NCI-H748 treated with DMSO at 0.1 percent for 48 hours (cell line): ENCODE measurements at places on chromosomes 7 and 10.
A peak's percentile ranks its signal among the peaks of the same experiment; 100 is the strongest.

DNA sequence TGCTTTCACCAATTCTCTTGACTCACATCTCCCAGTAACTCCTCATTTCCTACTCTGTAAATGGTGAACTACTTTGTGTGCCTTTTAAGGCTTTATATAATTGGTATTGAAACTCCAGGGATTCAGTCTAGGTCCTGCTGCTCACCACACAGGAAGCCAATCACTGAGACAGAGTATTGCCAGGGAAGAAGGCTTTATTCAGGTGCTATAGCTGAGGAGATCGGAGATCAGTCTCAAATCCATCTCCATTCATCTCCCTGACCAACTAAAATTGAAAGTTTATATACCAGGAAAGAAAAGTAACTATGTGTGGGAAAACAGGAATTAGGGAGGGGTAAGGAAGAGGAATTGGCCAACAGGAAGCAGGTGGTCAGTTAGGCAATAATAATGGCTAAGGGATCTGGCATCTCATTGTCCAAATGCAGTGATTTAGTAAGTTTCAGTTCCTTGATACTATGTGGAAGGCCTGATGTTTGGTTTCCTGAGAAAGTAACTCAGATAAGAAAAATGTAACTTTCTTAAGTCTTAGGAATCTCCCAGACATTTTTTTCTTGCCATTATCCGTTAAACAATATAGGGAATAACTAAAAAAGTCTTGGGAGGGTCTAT lies 10.2 kb upstream of the SDHAF3 start:
- DNase-seq, result no peak

DNA sequence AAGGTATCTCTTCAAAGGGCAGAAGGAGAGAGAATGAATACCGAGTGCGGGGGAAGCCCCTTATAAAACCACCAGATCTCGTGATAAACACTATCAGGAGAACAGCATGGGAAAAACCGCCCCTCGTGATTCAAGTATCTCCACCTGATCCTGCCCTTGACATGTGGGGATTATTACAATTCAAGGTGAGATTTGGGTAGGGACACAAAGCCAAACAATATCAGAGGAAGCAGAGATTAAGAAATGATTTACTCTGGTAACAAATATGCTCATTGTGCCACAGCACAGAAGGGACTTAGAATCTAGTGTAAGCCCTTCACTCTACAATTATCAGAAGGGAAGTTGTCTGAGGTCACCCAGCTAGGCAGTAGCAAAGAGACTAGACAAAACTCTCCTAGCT lies 40.1 kb upstream of the ZNRF2 start:
- DNase-seq, result no peak

DNA sequence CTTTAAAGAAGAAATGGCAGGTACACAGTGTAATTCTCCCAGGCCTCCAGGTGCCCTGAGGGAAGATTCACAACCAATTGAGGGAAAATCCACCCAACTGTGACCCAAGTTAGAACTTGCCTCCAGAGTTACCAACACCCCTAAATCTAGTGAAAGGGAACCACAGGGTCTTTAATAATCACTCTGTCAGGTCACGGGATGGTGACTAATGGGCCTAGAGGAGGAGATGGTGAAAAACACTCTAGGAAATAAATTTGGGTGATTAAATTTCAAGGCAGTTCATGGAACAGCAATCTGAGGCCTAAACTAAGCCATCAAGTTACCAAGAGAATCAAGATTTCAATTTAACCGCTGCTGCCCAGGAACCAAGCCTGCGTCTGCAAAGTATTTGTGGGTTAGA lies 26.7 kb upstream of the SLF2 start:
- no peak for DNase-seq

GRCh38 chr10:80730522-80730921 lies 192.8 kb downstream of the SH2D4B start:
- no peak for DNase-seq

GRCh38 chr10:99612167-99612831 lies 7.9 kb downstream of the SLC25A28 start:
- peak; percentile 20 for DNase-seq

- no peak for DNase-seq
These were observed 620 bp downstream of the BET1 start for GRCh38 chr7:94003446-94004023.

DNA sequence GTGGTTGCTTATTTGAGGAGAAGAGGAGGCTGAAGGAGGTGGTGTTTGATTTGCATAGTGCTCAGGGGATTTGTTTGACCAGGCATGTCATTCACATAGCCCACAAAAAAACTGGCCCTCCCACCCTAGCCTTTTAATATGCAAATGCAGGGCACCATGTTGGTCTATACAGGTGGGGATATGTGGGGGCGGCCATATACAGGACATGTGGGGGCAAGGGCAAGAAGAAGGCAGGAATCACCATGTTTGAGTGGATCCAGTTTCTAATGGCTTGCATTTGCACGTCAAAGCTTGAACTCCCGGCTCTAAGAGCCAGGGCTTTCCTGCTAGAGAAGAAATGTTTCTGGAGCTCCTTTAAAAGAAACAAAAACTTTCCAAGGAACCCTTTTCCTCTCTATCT lies 541.0 kb downstream of the ZWINT start:
- no peak for DNase-seq

- no peak for DNase-seq
These were observed 100.4 kb downstream of the CDH23 start for GRCh38 chr10:71496927-71497762.

- DNase-seq, result no peak
These were observed 43.1 kb upstream of the ADRB1 start for GRCh38 chr10:114000457-114001010.

DNA sequence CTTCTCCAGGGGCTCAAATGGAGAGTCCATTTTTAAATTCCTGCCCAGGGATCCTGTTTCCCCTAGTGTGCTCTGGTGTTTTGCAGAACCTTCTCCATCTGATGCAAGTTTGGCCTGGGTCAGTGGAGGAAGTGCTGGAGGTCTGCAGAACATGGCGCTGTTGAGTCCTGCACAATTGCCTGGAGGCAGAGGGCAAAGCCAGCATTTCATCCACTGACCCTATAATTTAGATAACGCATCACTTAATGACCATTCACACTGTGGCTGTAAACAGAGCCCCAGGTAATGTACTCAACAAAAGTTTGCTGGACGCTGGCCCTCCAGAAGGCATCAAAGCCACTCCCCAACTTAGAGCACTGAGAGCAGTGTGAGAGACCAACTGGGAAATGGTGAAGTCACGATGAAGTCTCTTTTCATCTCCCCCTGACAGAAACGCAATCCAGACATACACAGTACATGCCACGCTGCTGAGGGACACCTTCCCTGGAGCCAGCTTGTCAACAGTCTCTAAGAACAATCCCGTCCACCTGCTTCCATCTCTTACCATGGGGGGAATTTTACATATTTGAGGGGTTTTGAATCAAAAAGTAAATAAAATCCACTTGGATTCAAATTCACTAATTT lies 13.4 kb downstream of the C10orf71 start:
- no peak for DNase-seq

- DNase-seq, result peak; percentile 29
These were observed 58.3 kb downstream of the MALSU1 start for GRCh38 chr7:23357190-23358093.

DNA sequence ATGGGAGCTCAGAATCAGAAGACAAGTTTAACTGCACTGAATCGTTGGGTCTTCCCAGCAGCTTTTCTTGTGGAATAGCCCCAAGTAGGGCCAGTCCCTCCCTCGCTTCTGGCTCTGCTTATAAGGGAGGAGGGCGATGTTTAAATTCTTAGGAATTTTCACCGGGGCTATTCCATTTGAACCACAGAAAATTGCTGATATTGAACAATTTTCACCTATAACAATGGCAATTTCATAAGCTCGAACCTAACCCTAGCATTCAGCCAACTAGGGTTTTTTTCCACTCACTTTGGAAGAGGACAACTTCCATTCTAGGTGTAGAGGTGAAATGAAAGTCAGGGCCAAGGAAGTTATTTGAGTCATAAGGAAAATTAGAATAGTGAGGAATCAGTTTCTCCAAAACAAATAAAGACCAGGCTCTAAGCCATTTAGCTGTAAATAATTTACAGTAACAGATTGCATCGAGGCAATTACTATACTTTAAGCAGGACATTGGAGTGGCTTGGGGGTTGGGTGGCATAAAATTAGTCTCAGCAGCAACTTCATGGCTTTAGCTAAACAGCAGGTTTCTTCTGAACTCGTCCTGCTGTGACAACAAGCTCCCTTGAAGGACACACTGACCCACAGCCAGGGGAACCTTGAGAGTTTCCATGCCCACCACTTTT lies 1.5 kb upstream of the ATP6V0A4 start:
- DNase-seq, result no peak

DNA sequence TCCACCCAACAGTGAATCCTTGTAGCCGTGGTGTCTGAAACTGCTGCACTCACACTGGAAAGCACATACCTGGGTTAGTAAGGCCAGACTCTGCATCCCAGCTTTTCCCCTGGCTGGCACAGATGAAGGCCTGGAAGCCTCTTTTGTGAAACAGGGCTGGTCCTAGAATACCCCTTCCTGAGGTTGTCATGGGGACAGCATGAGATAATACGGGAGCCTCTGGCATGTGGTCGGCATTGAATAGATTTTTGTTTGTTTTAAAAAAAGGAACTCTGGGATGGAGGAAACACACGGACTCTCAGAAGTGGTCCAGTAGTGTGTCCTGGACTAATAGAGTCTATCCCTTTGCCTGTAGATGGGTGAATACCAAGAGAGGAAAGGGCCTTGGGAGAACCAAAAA lies 129.7 kb downstream of the TMEM178B start:
- peak; percentile 22 for DNase-seq

DNA sequence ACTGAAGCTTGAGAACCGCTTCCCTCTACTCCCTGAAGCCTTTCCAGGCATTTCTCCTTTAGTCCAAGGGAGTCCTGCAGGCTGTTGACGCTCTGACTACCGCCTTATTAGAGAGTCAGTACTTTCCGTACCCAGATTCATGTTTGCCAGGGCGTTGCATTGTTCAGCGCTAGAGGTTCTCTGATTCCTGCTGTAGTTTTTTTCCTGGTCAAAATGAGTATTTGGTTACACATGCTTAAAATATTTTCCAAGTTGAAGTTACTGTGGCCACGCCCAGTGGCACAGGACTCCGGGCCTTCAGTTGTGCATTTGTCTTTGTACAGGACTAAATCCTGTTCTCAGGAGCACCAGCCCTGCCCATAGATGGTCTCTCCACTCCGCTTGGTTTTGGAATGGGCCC lies 7.9 kb downstream of the MTURN start:
- peak; percentile 39 for DNase-seq

- no peak for DNase-seq
These were observed 34.0 kb downstream of the TMEM120A start for GRCh38 chr7:75960372-75960771.

GRCh38 chr10:43421519-43421918 lies 12.5 kb upstream of the HNRNPF start:
- DNase-seq, result no peak

DNA sequence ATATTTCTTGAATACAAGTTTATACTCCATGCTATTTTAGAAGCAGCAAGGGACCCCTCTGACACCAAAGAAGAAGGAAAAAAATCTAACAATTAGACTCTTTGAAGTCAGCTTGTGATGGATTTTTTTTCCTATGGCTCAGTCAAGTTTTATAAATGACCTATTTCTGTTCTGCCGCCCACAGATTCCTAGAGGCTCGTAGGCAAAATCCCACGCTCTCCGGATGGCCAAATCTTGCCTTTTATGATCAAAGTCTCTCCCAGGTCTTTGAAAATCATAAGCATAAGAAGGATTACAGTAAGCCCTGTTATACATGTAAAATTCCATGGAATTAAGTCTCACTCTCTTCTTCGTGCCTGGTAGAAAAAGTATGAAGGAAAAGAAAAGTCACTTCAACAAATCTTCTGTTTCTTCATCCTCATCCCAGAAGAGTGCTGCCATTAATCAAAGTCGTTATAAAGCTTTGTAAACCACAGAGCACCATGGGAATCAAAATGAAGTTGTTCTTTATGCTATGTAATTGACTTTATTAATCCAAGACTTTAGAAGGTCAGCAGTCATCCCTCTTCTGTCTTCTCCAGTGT lies 33.1 kb downstream of the ASB13 start:
- DNase-seq, result no peak

GRCh38 chr10:75586814-75587213 lies 155.4 kb downstream of the LRMDA start:
- DNase-seq, result no peak

GRCh38 chr10:114024876-114025610 lies 18.6 kb upstream of the ADRB1 start:
- no peak for DNase-seq
